ENCODE measurements at places on chromosomes 6 and 20. TPM values are rescaled to one million over a fixed set of nuclear protein-coding genes. Genes with fewer than 3 reads are reported as not detected.

The COQ3 gene
- total RNA-seq = 1.3 TPM

DNA sequence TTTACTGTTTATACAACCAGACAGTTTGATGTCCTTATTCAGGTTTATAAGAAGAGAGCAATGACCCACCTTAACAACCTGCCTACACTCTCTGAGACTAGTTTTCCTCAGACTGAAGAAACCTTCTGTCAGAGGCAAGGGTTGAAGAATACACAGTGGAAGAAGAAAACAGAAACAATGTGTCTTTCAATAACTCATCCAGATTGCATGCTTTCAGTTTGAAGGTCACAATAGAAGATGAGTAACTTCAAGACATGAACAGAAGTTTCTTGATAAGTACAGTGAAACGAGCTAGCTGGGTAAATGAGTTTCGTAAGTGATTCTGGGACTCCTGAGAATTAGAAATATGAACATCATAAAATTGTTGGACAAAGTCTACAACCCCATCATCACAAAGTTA is 141.7 kb downstream of the STXBP5 start:
- DNase-seq = no peak

GRCh38 chr6:115442323-115442722 is 618.4 kb downstream of the FRK start:
- DNase-seq = no peak

DNA sequence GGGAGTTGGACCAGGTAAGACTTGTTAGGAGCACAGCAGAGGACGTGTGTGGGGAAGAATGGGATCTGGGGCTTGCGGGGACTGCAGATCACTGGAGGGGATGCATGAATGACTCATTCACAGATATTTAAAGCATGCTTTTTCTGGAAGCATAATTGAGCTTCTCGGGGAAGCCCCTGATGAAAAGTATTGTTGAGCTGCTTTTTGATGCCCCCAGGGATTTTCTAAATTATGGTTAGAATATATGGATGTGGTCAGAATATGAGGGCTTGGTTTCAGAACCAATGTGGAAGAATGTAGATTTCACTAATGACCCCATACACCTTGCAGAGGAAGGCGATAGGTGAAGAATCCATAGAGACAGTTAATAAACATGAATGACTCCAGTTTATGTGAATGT is 36.1 kb downstream of the GMPR start:
- DNase-seq = no peak

- no peak for DNase-seq
These were observed 1.5 kb downstream of the RXRB start for GRCh38 chr6:33198853-33199436.

DNA sequence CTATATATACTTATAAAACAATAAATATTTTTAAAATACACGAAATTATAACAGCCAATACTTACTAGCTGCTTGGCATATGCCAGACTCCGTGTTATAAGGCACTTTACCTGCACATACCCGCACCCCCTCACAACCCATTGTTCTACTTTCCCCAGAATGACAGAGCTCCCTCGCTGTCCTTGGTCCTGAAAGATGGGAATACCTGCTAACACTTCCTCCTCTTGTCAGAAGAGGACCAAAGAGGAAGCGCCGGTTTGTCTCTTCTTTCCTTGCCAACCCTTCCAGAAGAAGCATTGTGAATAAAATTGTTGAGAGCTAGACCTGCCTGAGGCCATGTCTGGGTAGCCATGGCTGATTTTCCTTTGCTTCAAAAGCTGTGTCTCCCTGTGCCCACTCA is 149.3 kb downstream of the PTPRT start:
- DNase-seq = peak; percentile 7

GRCh38 chr6:170033666-170034065 is 257.2 kb downstream of the DLL1 start:
- no peak for DNase-seq

Measured in hematopoietic multipotent progenitor cell (in vitro differentiated cells).